ENCODE measurements at places on chromosomes 3 and 15.

DNA sequence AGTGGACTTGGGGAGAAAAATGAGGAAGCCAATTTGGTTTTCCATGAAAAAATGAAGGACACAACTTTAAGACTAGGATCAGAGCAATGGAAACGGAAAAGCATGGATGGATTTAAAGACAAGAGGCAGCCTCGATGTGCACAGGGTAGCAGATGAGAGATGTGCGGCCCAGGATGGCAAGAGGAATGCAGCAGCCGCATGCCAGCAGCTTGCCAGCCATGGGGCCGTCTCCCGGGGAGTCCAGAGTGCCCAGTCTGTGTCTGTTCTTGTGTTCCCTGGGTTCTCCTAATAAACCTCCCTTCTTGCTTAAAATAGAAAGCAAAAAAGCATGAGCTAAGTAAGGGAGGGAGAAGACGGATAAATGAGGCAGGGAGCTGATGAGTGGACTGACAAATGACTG lies 68.0 kb upstream of the IQSEC1 start:
- DNase-seq = no peak

DNA sequence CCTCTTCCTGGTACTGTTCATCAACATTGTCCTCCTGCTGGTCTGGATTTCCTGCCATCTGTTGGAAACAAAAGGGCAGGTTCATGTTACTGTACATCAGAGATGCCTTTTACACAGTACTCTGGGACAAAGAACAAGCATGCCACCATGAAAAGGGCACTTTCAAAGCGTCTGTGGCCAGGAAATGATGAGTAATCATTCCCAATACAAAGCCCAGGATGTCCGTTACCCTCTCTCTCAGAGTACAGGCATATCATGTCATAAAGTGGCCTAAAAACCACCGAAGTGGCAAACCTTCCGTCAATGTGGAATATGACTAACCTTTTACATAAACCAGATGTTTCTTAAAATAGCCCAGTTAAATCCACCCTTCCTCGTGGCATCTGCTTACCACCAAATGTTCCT lies 71.2 kb downstream of the GOLIM4 start:
- DNase-seq = no peak

GRCh38 chr3:104787306-104787705 lies 579.4 kb upstream of the ALCAM start:
- DNase-seq = no peak

DNA sequence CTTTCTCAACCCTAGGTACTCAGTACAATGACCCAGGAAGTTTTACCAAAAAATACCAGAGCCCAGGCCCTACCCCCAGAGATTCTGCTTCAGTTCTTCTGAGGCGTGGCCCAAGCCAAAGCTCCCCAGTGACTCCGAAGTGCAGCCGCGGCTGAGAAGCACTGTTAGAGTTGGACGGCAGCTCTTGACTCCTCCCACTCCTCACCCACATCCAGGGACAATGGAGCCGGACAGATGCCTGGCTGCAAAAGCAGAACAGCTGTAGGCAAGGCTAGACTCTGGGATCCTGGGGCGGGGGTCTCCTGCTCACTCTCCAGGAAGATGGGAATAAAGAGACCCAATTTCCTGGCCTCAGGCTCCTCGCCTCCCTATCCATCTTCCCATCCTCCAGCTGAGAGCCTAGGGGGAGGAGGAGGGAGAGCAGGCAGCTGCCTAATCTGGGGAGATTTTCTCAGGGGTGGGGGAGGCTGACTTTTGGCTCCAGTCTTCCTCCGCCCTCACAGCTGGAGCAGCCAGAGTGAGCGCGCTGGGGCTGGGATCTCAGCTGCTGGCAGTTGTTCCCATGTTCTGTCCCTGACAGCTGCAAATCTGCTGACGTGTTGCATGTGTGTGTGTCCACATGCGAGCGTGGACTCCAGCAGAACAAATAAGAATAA lies 223.8 kb downstream of the OPA1 start:
- no peak for DNase-seq

- no peak for DNase-seq
These were observed 2.0 kb downstream of the GP5 start for GRCh38 chr3:194396859-194397756.

DNA sequence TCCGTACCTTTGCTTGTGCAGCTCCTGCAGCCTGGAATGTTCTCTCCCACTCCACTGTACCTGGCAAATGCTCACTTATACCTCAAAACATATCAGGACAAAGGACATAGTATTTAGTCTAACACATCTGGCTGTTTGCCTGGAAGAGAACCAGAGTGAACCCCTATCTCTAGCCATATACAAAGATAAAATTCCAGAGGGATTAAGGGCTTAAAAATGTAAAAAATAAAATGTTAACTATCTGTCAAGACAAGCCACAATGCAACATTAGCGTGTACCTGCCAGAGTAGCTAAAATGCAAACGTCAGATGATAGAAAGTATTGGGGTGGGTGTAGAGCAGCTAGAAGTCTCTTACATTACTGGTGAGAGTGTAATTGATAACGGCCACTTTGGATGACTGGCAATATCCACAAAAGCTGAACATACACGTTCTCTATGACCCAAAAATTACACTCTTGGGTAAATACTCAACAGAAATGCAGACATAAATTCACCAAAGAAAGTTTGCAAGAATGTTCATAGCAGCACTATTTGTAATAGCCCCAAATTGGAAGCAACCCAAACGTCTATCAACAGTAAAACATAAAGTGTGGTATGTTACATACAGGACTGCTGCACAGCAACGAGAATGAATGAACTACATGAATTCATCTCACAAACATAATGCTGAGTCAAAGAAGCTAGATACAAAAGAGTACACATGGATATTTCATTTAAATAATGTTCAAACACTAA lies 18.2 kb upstream of the ADPGK start:
- DNase-seq = no peak

GRCh38 chr3:154334973-154335420 lies 10.7 kb upstream of the DHX36 start:
- no peak for DNase-seq

DNA sequence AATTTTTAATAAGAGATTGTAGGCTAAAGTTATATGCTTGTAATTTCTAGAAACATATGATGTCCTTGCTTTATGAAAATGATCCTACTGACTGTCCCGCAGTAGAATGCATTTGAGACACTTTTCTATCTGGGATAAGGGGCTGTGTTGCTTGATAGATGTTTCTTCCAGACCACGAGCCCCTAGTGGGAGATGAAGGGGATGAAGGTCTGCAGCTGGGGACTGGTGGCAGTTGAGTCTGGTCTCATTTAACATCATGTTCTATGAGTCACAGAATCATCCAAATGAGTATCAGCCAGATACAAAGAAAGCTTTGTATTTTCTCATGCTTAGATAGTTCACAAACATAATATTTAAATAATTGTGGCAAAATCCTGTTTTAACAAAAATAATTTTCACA lies 84.3 kb upstream of the PRTG start:
- no peak for DNase-seq

- no peak for DNase-seq
These were observed 631.7 kb upstream of the CCDC54 start for GRCh38 chr3:106745344-106746168.

DNA sequence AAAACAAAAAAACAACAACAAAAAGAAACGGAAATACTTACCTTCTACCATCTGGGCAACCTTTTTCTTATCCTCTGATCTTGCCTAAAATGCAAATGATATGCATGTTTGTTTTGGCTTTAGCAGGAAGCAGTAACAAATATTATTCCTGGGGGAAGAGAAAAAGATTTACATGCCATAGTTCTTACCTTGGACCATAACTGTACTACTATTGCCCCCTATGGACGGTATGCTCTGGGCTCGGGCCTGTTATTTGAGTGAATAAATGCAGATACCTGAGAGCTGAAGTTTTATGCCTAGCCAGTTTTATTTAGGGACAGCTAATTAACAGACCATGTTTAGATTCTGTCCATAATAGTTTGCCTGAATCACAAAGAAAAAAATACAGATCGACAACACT lies 12.6 kb upstream of the STARD5 start:
- no peak for DNase-seq

DNA sequence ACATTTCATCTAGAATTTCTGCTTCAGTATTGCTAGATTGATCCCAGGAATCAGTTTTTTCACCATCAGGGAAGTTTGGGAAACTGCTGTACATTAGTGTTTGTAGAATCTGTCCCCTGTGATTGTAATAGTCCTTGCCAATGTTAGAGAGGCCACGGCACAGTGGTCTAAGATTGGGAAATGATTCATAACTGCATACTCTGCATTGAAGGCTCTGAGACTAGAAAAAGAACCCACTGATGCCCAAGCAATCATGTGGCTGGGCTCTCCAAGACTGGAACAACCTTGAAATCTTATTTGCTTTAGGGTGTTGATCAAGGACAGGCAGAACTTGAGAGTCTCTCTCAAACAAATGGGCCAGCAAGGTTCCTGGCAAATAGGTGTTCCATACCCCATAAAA lies 245.6 kb upstream of the LRTM1 start:
- DNase-seq = no peak

DNA sequence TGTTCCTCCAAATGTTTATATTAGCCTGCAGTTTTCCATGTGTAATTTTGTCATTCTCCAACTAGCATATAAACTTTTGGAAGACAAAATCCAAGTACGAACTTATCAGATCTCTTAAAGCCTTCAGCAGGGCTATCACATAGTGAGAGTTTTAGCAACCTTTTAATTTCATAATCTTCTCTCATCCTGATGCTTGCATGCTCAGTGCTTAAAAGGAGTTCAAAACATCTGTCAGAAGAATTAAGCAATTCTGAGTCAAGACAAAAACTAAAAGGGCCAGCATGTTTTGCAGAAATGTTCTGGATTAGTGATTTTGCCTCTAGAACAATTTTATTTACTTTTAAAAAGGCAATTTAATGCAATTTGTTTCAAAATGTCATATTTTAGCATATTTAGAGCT lies 73.4 kb upstream of the SLC2A2 start:
- no peak for DNase-seq

DNA sequence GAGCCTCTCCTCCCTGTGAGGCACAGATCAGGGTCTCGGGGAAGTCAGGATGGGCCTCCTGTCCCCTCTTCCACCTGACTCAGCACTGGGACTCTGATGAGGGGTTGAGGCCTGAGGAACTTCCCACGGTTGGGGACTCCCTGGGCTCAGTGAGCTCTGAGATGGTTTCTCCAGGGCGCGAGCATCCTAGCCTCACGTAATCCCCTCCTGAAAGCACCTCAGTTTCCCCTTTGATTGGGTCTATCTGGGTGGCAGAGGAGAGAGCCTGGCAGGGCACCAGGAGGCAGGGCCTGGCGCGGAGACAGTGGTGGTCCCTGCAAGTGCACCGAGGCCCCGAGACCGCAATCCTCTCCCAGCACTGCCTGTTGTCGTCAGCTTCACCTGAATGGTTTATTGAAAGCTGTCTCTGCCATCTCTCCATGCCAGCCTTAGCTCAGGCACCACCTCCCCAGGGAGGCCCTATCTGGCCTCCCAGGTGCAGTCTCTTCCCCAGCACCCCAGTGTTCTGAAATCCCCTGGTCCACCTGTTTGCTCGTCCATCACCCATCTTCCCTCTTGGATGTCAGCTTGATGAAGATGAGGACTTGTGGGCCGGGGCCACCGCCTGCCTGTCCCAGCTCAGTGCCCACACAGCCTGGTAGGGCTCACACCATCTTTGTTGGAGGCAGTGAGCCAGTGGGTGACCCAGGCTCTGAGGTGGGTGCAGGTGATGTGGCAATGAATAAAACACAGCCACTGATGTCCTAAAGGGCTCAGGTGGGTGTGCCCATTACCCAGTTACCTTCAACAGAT lies 52.2 kb upstream of the PCSK6 start:
- DNase-seq = no peak

DNA sequence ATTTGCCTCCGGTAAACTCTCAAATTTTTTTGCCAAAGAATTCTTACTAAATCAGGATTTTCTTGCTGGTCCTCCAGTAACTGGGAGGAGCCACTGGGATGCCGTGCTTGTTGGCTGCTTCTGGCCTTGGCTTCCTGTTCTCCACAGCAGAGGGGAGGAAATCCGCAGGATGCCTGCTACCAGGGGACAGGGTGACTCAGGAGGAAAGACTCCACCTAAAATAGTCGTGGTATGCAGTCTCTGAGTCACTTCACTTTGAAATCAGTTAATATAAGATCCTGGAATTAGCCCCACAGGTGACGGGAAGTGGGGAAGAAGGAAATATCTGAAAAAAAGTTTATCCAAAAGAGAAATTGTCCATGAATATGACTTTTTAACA lies 6.5 kb upstream of the TM4SF18 start:
- DNase-seq = no peak

DNA sequence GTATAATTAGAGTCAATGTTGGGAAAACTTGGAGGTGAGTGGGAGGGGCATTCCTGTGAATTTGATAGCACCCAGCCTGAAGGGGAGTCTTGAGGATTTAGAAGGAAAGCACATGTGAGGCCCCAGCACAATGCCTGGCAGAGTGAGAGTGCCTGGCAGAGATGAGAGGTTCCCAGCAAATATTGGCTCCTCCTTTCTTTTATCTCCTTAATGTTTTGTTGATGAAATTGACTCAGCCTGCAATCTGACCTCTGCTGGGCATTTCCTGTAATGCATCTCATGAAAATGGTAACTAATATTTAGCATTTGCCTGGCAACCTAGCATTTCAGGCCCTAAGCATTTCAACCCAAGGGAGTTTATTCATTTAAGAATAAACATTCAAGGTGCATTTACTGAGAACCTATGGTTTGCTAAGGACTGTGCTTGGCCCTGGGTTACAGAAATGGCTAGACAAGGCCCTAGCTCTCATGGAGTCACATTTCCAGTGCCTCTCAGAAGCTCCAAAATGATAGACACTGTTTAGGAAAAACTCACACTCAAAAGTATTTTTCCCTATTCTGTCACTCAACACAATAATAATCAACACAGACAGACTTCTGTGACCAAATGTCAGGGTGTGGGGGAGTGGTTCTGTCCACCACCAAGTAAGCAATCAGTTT lies 19.0 kb downstream of the PDHB start:
- DNase-seq = no peak

GRCh38 chr3:157958457-157958856 lies 147.8 kb downstream of the SHOX2 start:
- DNase-seq = no peak

GRCh38 chr3:18841422-18842343 lies 306.6 kb upstream of the KCNH8 start:
- no peak for DNase-seq

DNA sequence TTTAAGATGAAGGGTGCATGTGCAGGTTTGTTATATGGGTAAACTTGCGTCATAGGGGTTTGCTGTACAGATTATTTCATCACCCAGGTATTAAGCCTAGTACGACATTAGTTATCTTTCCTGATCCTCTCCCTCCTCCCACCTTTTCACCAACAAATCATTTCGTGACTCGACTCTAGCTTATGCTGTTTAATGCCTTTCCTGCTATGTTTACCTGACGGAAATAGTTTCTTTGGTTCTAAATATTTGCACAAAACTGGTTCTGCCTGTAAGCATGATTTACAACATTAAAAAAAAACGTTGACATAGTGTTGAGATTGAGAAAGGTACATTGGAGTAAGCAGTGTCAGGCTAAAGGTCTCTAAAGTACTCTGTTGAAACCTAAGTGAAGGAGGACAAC lies 2.4 kb downstream of the GNL3 start:
- DNase-seq = no peak

- no peak for DNase-seq
These were observed 643.7 kb upstream of the NAALADL2 start for GRCh38 chr3:174215456-174215855.

- DNase-seq = no peak
These were observed 328.3 kb downstream of the THSD4 start for GRCh38 chr15:71443538-71443937.

All from activated T-helper 1 cell treated with anti-CD3 and anti-CD28 coated beads, Interleukin-2, amount 50 U/mL, for 16 hours (primary cell).